ENCODE measurements at places on chromosomes 1 and 21.

GRCh38 chr1:33547576-33547975, 75.1 kb downstream of the ZSCAN20 start:
- DNase-seq = no peak

GRCh38 chr1:224175617-224176016, 7.4 kb upstream of the DEGS1 start:
- DNase-seq = no peak

DNA sequence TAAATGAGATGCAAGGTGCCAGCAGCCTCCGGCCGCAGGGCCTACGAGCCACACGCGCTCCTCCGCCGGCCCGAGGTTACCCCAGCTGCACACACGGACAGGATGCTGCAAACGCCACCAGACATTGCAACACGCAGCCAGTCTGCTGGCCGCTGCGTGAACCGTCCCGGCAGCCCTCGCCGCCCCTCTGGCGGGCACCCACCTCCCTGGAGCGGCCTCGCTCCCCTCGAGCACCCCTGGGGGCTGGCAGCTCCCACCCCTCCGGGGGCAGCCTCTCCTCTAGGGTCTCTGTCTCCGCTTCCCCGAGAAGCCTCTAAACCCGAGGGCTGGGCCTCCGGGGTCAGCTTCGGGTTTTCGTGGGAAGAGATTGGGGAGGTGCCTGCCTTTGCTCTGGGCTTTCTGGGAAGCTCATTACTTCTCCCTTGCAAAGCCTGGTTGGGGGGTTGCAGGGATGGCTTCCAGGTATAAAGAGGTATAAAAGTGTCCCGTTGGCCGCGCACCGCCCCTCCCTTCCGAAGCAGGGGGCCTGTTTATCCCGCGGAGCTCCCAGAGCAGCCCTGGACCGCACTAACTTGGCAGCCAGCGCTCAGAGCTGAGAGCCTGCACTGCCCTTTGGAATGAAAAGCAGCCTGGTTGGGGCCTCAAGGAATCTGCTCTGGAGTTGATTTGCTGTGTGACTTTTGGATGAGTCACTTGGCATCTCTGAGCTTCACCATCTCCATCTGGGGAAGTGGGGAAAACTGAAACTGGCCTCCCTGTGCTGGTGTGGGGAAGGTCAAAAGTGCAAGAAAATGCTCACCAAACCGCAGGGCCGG, 21.8 kb downstream of the DHRS3 start:
- no peak for DNase-seq

DNA sequence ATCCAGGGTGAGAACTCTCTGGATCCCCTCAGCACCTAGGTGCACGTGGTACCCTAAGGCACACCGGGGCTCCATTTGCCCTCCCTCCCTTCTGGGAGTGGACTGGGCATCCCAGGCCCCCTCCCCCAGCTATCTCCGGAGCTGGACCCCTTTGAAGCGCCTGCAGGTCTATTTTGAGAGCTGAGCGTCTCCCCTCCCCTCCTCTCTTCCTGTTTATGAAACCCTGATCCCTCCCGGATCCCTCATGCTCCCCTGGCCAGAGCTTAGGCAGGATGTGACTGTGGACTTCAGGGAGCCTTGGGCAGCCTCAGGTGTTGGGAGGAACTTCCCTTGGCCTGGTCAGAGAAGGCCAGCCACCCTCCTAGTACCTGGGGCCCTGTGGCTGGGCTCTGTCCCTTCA, 10.2 kb downstream of the RPS6KA1 start:
- no peak for DNase-seq

DNA sequence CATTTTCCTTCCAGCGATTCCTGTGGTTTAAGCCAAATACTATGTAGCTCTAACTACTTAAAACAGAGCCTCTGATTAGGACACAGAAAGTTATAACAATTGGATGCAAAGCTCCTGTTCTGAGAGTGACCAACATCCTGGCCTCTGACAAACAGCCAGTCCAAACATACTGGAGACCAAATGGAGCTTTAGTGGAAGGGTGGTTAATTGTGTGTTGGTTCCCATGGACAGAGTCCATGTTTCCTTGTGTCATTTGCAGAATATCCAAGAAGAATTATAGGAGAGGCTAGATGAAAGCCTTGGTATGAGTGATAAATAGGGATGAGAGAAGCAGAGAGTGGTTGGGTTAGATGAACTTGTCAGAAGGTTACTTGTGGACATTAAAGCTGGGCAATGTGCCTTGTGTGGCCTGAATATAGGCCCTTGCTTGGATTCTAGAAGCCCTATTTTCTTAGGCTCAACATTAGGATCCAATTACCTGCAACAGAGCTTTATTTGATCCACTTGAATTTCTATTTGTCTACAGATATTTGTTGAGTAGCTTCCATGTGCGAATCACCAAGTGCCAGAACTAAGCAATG, 180.5 kb upstream of the GORAB start:
- DNase-seq = no peak

DNA sequence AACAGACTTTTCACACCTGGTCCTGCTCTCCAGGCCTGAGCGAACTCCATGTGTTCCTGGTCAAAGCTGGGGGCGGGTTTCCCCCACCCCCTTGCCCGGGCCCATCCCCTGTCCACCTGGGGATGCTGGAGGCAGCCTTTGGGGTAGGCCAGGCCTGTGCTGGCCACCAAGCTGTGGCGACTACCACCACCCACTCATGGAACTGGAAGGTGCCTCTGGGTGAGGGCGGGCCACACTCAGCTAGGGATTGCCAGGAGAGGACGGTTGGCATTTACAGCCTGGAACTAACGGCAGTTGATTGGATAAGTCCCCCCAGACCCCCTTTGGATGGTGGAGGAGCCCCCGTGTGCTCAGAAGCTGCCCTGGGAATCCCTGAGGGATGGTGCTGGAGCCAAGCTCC, 7.9 kb downstream of the S100B start:
- no peak for DNase-seq

DNA sequence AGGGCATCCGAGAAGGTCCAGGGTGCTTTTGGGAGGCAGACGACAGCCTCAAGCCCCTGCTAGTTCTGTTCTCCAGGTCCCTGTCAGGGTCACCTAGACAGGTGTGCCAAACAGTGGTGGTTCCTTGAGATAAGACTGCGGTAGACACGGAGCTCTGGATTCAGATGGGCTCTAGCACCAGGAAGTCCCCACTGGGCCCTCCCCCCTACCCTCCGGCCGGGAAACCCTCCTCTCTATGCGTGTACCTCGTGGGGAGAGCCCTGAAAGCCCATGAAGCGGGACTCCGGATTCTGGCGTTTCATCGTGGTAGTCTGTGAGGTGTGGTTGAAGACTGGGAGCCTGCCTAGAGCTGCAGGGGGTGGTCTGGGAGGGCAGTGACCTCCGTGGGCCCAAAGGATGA, 2.1 kb upstream of the KCNA2 start:
- DNase-seq = no peak

GRCh38 chr1:39960431-39960958, 5.5 kb downstream of the MFSD2A start:
- no peak for DNase-seq

DNA sequence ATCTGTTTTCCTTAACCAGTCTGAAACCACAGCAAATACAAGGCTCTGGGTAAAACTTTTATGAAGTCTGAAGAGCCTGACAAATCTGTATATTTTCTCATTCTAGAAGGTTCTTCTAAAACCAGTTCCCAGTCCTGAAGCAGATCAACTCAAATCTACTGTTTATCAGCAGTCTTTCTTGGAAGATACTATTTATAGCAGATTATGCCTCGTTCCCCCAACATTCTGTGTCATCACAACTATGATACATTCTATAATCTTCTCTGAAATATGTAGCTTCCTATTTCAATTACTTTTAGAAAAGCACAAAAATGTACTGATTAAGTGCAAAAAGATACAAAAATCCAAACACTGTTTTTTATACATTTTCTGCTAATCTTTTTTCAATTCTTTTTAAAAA, 67.5 kb downstream of the NIBAN1 start:
- no peak for DNase-seq

GRCh38 chr1:181100015-181100905, 11.8 kb downstream of the IER5 start:
- DNase-seq = peak; percentile 46

- DNase-seq = no peak
These were observed 80.7 kb downstream of the NID1 start for GRCh38 chr1:235984041-235984825.
